SK-N-DZ (cell line): ENCODE measurements at places on chromosomes 1 and 21.
A peak's percentile ranks its signal among the peaks of the same experiment; 100 is the strongest.

DNA sequence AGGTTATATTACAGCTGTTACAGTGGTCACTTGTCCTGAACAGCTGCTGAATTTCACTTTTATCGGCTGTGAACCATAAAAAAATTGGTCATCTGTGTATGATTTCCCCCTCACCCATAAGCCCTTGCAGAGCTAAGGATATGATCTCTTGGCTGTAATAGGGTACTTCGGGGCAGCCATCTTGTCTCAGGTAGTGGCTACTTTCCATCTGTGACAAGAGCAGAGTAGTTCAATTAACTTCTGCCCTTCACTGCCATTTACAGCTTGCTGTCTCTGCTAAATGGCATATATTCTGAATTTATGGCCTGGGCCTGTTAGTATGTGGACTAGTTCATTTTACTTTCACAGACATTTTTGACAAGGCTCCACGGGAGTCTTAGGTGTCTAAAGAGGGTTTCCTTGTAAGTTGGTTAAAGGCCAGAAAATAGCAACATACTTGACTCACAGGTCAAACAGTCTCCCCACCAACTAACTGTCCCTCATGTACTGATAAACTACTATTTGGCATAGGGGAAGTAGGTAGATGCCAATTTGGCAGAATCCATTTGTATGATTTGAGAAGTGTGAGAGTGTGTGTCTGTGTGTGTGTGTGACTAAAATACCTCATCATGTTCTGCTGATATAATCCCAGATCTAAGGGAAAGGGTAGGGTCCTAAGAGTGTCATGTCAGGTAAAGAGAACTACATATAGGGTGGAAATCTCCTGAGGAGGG lies 151.6 kb downstream of the KCTD3 start:
- DNase-seq: peak; percentile 6

- no peak for DNase-seq
These were observed 40.2 kb upstream of the PBX1 start for GRCh38 chr1:164518692-164519332.

GRCh38 chr1:33997127-33998036 lies 133.5 kb downstream of the HMGB4 start:
- DNase-seq: no peak

GRCh38 chr1:35836734-35837133 lies 28.9 kb downstream of the AGO4 start:
- DNase-seq: no peak

- no peak for DNase-seq
These were observed 78.6 kb upstream of the CSF3R start for GRCh38 chr1:36561361-36561724.

DNA sequence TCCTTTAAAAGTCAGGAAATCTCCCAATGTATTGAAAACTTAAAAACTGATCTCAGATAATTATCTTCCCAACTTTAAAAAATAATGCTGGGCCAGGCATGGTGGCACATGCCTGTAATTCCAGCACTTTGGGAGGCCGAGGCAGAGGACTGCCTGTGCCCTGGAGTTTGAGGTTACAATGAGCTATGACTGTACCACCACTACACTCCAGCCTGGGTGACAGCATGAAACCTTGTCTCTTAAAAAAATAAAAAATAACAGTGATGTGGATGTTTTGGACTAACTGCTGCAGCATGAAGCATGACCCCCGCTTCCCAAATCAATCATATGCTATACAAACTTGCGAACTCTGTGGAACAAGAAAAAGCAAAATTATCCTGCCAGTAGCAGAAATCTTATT lies 186.3 kb downstream of the RERE start:
- no peak for DNase-seq

DNA sequence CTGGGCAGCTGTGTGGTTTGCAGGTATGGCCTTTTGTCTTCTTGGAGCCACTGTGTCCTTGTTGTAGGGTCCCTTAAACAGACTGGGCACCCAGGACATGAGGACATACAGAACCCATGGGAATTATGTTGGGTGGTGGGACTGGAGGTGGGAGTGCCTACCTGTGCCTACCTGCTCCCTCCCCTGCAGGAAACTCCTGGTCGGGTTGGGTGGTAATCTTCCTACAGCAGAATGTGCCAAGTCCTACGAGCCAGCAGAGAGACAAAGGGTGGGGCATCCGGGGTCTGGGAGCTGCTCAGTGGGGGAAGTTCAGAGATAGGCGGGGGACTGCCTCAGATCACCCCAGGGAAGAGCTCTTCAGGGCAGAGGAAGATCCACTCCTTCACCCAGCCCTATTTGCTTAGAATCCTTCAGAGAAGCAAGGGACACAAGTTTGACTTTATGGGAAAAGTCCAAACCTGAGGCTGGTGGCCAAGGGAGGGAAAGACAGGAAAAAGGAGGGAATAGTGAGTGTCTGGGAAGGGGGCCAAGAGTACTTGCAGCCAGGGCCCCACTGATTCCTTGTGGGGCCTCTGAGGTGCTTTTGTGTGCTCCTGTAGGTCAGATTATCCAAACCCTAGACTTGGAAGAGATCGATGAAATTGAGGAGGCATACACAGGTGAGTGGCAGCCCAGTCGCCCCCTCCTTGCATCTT lies 58.3 kb downstream of the KIF21B start:
- no peak for DNase-seq

DNA sequence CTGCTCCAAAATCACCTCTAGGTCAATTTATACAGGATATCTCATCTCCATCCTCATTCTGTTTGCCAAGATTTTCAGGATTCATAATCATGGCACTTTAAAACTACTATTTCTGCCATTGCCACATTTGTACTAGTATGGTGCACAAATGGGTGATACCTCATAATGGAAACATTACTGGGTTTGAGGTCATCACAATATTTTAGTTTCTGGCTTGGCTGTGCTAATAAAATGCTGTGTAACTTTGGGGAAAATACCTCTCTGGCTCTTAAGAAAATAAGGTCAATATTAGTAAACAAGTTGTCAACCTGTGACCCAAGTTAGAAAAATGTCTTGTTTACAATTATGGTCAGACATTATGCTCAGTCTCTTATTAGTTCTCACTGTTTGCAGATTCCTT lies 4.7 kb upstream of the SLAMF7 start:
- DNase-seq: no peak

- DNase-seq: no peak
These were observed 14.7 kb downstream of the S1PR1 start for GRCh38 chr1:101251504-101251903.
